ENCODE measurements at places on chromosomes 6 and 20.

DNA sequence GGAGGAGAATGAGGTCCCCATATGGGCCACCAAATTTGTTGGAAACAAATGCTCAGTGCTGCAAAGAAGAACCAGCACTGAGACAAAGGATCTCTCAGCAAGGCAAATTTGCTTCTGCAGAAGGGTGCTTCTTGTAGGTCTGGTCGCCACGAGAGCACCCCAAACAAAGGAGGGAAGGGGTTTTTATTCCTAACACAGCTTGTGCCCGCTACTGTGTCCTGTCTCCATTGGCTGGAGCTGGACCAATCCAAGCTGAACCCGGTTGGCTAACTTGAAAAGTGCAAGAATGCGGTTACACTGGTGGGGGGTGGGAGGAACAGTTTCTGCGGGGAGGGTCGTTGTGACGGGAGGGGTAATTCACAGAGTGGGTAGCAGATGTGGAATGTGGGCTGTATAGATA, 54.1 kb upstream of the TULP1 start:
- no peak for DNase-seq

- no peak for DNase-seq
Measured at GRCh38 chr6:25777856-25778649, 23.5 kb downstream of the SLC17A4 start.

DNA sequence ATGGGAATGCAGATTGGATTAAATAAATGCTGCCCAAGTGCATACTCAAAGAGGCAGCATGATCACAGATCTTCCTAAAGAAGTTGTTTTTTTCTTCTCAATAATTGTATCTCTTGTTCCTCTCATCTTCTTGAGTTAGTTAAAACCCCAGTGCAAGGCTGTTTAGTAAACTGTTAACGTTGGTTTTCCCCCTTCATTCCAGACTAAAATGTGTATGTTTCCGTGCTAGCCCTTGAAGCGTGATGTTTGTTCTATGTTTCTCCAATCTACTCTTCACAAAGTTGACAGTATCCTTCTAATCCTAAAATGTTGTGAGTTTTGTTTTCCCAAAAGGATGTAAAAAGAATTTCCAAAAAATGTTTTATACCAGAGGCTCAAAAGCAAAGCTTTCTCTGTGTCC, 15.6 kb downstream of the CYP24A1 start:
- no peak for DNase-seq

DNA sequence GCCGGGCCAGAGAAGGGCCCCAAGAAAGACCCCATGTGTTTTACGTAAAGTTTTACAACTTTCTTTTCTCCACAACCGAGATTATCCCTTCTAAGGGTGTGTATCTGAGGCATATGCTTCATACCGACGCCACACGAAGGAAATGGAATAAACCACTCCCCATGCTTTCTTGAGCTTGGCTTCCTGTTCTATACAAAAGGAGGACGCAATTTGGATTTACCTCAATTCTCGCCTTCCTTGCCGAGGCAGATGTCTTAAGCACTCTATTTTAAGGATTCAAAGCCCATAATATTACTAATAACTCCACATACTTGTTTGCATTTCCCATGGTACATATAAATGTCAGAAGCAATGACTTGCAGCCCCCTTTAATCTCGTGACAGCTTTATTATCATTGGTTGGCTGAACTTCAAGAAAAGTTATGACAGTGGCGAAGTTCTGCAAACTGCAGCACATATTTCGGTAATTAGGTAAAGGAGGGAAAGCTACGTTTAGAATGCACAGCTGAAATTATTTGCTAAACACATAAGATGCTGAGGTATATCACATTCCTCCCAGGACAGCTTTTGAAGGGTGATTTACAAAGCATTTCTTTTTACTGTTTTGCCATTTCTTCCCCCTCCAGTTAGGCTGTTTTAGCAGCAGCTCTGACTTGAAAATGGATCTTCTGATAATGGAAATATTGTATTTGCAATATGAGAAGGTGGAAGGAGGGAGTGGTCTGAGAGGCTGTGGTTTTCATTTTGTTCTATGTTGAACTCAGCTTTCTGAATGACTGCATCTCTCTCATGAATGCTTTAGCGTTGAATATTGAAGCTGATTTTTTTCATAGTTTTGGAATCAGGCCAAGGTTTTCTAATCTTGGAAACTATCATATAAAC, 330.5 kb downstream of the EPHA7 start:
- DNase-seq, result no peak

- no peak for DNase-seq
Measured at GRCh38 chr6:70404658-70405057, 8.7 kb upstream of the FAM135A start.

Data from dermis blood vessel endothelial cell (primary cell).